ENCODE measurements at places on chromosomes 6 and 20. TPM values are rescaled to one million over a fixed set of nuclear protein-coding genes. Genes with fewer than 3 reads are reported as not detected.

Gene PAQR8
- 12.1 TPM for total RNA-seq

Gene LIME1
- 138 TPM for total RNA-seq

Gene KHDC1L
- total RNA-seq = not detected

Gene RNF144B
- total RNA-seq = 1.6 TPM

Gene LY6G6C
- total RNA-seq = not detected

Gene TTBK1
- 0.20 TPM for total RNA-seq

All from activated CD8-positive, alpha-beta memory T cell treated with anti-CD3 and anti-CD28 coated beads, Interleukin-2, amount 10 ng/mL, durations not matched to agents 7 days and 5 days (primary cell).